AG09309 (cell line): ENCODE measurements at places on chromosomes 7 and 10.
A peak's percentile ranks its signal among the peaks of the same experiment; 100 is the strongest.

- no peak for DNase-seq
These were observed 193.1 kb upstream of the KLF14 start for GRCh38 chr7:130927062-130927461.

- DNase-seq = no peak
These were observed 6.9 kb downstream of the SAR1A start for GRCh38 chr10:70163448-70163847.

- DNase-seq = no peak
These were observed 52.5 kb upstream of the NKX6-2 start for GRCh38 chr10:132838346-132838970.

- no peak for DNase-seq
These were observed 16.9 kb downstream of the MYO1G start for GRCh38 chr7:44961844-44962482.

DNA sequence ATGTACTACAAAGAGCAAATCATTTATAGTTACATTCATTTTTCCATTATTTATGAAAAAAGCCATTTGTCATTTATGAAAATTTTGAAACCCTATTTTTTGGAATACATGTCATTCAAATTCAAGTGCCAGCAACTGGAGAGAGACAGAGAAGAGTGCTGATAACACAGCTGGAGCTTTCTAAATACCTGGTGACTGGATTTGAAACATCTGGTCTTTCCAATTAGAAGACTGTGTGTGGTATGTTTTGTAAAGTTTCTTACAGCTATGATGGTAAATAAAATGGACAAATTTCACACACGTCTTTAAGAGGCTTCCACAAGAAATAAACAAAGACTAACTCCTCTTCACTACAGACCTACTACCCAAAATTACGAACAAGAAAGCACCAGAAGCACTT is 56.8 kb downstream of the CHCHD3 start:
- DNase-seq = no peak

DNA sequence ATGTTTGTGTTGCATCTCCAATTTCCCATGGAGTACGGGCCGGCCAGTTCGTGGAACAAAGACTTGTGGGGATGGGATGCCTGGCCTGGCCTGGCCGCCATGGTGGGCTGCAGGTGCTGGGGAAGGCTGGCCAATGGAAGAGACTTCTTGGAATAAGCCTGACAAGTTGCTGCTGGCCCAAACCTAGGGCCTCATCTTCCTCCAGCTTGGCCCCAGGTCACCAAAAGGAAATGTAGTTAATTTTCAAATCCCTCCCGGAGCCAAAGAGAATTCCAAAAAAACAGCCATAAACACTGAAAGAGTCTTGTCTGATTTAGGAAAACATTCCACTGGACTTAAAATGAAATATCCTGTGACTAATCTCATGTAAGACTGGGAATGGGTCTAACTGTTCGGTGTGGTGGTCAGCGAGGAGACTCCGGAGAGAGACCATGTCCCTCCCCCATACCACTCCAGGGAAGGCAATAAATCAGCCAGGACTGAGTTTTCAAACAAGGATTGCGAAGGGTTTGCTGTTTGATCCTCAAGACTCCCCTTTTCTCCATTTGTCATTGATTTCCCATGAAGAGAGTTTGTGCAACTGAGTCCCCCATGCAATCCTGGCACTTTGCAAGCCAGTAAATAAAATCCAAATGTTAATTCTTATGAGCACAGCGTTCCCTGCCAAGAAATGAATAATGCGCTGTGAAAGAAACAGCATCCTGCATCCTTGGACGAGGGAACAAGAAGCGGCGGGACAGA is 128.7 kb upstream of the HABP2 start:
- no peak for DNase-seq

GRCh38 chr7:80210400-80210799 is 75.8 kb downstream of the GNAI1 start:
- DNase-seq = no peak

- DNase-seq = no peak
These were observed 43.3 kb upstream of the TMEM248 start for GRCh38 chr7:66877577-66878300.

GRCh38 chr10:116521424-116522290 is 24.1 kb upstream of the PNLIP start:
- DNase-seq = peak; percentile 2
